ENCODE measurements at places on chromosomes 1 and 21. TPM values are rescaled to one million over a fixed set of nuclear protein-coding genes. Genes with fewer than 3 reads are reported as not detected.

The OLFM3 gene
- total RNA-seq: not detected

The ZNF683 gene
- total RNA-seq: not detected

The SH2D5 gene
- total RNA-seq: 7.2 TPM

GRCh38 chr1:25590096-25590824, 26.3 kb upstream of the MAN1C1 start:
- peak; percentile 59 for DNase-seq

DNA sequence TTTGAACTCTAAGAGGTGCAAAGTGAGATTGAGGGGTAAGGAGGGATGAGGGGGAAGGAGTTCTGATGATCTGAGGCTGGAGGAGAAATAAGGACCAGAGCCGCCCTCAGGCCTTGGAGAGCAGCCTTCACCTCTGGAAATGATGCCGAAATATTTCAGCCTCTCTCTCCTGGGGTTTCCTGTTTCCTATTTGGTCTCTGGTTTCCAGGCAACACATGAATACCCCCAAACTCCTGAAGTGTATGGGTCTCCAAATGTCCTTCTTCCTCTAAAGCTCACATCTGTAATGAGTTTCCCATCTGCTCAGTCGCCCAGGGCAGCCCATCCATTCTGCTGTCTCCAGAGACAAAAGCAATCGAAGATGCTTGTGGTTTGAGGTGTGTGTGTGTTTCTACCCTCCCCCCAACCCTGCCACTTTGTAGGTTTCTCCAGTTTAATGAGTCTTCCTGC, 52.0 kb upstream of the FAM20B start:
- no peak for DNase-seq

DNA sequence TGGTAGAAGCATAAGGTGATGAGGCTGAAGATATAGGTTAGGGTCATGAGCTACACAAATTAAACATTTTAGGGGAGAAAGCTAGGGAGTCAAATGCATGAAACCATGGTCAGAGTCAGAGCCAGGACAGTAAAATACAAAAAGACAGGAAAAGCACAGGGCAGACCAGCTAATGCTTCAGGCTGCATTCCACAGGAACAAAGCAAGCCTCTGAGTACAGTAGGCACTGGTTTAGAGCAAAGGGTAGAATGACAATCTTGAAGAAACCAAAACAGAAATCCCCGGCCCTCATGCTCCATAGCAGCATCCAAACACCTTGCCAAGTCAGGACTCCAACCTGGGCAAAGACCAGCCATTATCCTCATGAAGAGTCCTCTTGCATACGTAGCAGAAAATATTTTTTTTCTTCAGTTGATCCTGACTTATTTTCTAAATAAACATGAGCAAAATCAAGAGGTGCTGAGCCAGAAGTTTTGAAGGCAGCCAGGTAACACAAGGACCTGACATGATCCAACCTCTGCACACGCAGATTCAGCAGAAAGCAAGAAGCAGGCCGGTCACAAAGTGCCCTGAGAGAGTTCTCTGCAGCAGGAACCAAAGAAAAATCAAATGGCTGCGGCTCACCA, 273.1 kb downstream of the TTLL7 start:
- no peak for DNase-seq

DNA sequence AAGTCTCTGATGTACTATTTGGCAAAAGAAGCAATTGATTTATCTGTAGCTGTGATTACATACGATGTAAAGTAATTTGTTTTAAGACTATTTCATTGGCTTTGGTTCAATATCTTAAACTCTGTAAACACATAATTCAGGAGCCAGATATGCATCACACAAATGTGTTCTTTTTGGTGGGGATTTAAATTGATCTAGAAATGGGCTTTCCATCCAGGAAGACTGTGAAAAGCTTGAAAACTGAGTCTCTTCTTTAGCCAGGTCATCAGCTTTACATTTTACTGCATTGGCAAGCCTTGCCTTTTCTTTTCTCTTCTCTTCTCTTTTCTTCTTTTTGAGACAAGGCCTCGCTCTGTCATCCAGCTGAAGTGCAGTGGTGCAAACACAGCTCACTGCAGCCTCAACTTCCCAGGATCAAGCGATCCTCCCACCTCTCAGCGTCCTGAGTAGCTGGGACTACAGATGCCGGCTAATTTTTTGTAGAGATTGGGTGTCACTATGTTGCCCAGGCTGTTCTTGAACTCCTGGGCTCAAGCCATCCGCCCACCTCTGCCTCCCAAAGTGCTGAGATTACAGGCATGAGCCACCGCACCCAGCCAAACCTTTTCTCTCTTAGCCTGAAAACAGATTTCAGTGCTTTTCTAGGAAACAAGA, 1.4 kb downstream of the RCAN3 start:
- DNase-seq: no peak

GRCh38 chr21:44758781-44759627, 42.6 kb downstream of the UBE2G2 start:
- no peak for DNase-seq

DNA sequence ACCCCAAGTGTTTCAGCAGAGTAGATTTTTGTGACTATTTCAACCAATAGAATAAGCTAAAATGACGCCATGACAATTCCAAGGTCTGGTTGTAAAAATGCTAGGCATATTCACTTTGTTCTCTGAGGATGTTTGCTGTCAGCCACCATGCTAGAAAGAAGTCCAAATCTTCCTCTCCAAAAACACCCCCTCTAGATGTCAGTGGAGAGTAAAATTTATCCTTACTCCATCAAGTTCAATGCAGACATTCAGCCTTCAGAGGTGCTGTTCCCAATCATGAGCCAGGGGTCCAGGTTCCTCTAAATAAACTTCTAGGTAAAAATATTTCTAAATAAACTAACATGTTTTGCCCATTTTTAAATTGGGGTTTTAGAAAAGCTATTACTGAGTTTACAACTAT, 395.4 kb upstream of the ADAMTS5 start:
- no peak for DNase-seq

Data from IMR-90 (cell line).